ENCODE measurements at places on chromosomes 3 and 15.

GRCh38 chr15:49610157-49610918 is 10.3 kb downstream of the FAM227B start:
- no peak for DNase-seq

GRCh38 chr3:56621681-56622080 is 61.4 kb downstream of the TASOR start:
- no peak for DNase-seq

- DNase-seq: no peak
Measured at GRCh38 chr3:42226470-42227425, 39.2 kb downstream of the CCK start.

GRCh38 chr3:181943285-181943684 is 231.6 kb downstream of the SOX2 start:
- DNase-seq: no peak

DNA sequence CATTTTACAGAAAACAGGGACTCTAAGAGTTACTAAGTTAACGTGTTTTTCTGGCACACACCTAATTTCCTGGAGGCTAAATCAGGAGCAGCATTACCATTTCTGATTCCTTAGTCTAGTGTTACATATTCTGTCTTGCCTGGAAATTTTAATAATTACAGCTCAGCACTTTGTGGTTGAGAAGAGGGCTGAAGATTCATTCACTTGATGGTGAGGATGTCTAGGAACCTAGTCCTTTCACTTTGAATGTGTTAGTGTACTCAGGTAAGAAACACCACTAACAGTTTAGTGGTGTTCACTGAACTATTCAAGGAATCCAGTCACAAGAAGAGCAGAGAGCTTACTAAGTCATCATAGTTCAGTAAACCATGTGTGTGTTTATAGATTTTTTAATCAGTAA is 102.8 kb downstream of the STT3B start:
- DNase-seq: no peak

GRCh38 chr15:88652456-88653199 is 13.8 kb downstream of the ISG20 start:
- DNase-seq: no peak

GRCh38 chr15:56194035-56194434 is 49.6 kb downstream of the RFX7 start:
- no peak for DNase-seq

All from GM10248 (cell line).